ENCODE measurements at places on chromosomes 11 and 22. TPM values are rescaled to one million over a fixed set of nuclear protein-coding genes. Genes with fewer than 3 reads are reported as not detected.

GGT1 gene
- total RNA-seq, result 2.3 TPM

MPZL2 gene
- total RNA-seq, result 0.08 TPM

GGTLC2 gene
- total RNA-seq, result not detected

CD3D gene
- not detected for total RNA-seq

TAF1D gene
- total RNA-seq, result 147 TPM

CCS gene
- total RNA-seq, result 62.0 TPM

ST3GAL4 gene
- 42.0 TPM for total RNA-seq

AAMDC gene
- total RNA-seq, result 58.4 TPM

OR5P2 gene
- total RNA-seq, result not detected

RIMBP3C gene
- total RNA-seq, result 0.15 TPM

GTSE1 gene
- not detected for total RNA-seq

C11orf91 gene
- not detected for total RNA-seq

ZC3H12C gene
- total RNA-seq, result 11.3 TPM

HTR3B gene
- not detected for total RNA-seq
